ENCODE measurements at places on chromosomes 4 and X. TPM values are rescaled to one million over a fixed set of nuclear protein-coding genes. Genes with fewer than 3 reads are reported as not detected.

ARAP2 gene
- total RNA-seq = 2.1 TPM

GRCh38 chr4:20391198-20391597 is 139.5 kb downstream of the SLIT2 start:
- DNase-seq = no peak

- no peak for DNase-seq
Measured at GRCh38 chr4:5045097-5045496, 6.2 kb upstream of the STK32B start.

DNA sequence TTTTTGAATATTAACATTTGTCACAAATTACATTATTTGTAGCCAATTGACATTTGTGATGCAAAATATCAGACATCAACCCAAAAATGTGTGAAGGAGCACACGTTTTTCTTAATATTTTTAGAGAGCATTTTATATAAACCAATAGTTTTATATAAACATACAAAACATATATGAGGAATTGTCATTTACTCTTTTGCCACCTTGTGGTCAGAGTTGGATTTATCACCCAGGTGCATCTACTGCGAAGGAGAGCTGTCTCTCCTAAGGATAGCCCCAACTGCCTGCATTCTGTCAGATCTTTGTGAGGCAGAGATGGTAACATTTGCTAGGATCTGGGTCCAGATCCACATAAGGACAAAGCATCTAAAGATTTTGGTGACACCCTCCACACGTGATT is 2.5 kb upstream of the USP27X start:
- DNase-seq = peak; percentile 26
